Inflammatory macrophage (primary cell): ENCODE measurements at places on chromosomes 4 and X.

GRCh38 chr4:127624173-127624572, 8.6 kb upstream of the INTU start:
- no peak for DNase-seq

- no peak for DNase-seq
These were observed 261.1 kb upstream of the PLCXD1 start for GRCh38 chrX:19912-20571.

- no peak for DNase-seq
These were observed 403.1 kb downstream of the PDGFC start for GRCh38 chr4:156568484-156568883.

DNA sequence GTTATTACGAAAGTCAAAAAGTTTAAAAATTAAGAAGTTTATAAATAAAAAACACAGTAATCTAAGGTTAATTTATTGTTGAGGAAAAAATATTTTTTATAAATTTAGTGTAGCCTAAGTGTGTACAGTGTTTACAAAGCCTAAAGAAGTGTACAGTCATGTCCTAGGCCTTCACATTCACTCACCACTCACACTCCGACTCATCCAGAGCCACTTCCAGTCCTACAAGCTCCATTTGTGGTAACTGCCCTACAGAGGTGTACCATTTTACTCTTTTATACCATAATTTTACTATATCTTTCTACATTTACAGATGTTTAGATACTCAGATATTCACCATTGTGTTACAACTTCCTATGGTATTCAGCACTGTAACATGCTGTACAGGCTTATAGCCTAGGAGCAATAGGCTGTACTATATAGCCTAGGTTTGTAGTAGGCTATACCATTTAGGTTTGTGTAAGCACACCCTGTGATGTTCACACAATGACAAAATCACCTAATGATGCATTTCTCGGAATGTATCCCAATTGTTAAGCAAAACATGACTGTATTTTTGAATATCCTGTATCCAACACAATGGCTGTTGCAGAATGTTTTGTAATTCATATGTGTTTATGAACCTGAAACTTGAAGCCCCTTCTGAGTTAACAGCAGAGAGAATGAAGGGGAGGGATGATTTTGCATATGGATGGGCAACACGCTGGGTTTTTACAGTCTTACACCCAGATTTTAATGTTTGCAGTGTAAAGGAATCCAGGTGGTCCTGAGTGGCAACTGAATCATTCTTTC, 3.1 kb downstream of the PPBP start:
- no peak for DNase-seq

DNA sequence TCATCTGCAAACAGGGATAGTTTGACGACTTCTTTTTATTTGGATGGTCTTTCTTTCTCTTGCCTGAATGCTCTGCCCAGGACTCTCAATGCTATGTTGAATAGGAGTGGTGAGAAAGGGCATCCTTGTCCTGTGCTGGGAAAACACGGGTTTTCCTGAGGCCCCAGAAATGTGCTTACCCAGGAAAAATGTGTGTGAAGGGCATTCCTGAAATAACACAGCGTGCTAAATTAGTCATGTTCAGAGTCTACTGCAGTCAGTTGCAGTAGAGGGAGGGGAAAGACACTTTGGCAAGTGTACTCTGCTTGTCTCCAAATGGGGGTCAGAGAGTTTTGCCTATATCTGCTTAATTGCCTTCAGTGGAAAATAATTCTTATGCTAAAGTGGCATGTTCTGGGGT, 153.9 kb downstream of the CCNG2 start:
- DNase-seq: no peak

DNA sequence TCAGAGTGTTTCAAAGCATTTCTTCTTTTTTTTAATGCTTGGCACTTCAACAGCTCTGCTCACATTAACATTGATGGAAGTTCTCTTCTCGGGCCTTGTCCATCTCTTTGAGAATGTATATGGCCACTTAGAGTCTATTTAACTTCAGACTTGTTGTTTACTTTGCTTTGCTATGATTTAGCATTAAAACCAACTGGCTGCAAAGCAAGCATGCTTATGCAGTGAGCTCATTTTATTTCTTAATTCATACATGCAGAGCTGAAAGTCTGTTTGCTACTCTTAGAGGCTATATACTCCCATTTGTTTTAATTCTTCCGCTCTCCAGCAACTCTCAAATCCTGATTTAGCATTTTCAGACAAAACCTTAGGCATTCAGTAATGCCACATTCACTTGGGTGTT, 107.6 kb upstream of the PACRGL start:
- DNase-seq: no peak

GRCh38 chr4:101851672-101852071, 61.1 kb downstream of the BANK1 start:
- DNase-seq: no peak

- no peak for DNase-seq
These were observed 5.2 kb upstream of the GK2 start for GRCh38 chr4:79413032-79413885.

DNA sequence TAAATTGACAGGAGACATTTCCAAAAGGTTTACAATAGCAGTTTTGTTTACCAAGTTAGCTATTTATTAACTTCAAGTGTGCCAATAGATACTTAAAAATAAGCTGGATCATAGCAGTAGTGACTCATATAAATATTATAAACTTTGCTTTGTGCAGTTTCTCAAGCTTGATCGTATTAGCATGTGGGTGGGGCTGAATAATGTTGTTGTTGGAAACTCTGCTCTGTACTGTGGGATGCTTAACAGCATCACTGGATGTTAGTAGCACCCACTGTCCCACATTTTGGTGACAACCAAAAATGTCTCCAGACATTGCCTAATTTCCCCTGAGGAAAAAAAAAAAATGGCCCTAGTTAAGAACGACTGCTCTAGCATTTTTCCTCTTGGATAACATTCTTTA, 855.2 kb upstream of the ADGRL3 start:
- no peak for DNase-seq
